Keratinocyte (primary cell): ENCODE measurements at places on chromosomes 12 and 14.

DNA sequence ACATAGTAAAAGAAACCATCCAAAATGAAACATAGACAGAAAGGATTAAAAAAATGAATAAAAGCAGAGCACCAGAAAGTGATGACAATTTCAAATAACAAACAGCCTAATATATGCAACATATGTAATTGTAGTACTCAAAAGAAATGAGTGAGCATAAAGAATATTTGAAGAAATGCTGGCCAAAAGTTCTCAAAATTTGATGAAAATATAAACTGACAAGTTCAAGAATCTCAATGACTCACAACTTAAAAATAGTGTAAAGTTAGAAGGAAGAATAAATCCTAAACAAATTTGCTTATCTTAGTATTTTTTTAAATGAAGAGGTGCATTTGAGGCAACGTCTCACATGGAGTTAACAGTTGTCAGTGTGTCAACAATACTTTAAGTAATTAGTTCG lies 498.9 kb downstream of the SLC6A15 start:
- H3K4me1 ChIP-seq = no peaks in the 10 kb centered on the region
- H3K36me3 ChIP-seq = no peaks in the 10 kb centered on the region
- no peaks in the 10 kb centered on the region for H3K27me3 ChIP-seq
- no peak overlapping the region for H3K4me3 ChIP-seq
- H3K27ac ChIP-seq = no peak overlapping the region

GRCh38 chr12:124842073-124842749 lies 21.5 kb downstream of the SCARB1 start:
- DNase-seq = no peak
- no peaks in the 10 kb centered on the region for H3K27me3 ChIP-seq
- H3K27ac ChIP-seq = no peak overlapping the region
- H3K4me1 ChIP-seq = peaks cover 11% of the 10 kb centered on the region
- H3K4me3 ChIP-seq = no peak overlapping the region

DNA sequence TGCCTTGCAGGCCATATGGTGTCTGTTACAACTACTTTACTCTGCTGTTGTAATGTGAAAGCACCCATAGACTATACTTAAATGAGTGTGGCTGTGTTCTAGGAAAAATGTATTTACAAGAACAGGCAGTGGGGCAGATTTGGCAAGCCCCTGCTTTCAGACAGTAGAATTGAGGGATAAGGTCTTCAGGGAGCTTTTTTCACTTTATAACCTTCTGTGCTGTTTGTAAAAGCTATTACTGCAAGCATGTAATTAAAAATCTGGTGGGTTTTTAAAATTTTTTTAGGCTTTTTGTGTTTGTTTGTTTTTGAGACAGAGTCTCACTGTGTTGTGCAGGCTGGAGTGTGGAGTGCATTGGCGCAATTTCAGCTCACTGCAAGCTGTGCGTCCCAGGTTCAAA lies 73.9 kb downstream of the VEZT start:
- no peaks in the 10 kb centered on the region for H3K4me1 ChIP-seq
- DNase-seq = no peak
- H3K27ac ChIP-seq = no peak overlapping the region
- H3K27me3 ChIP-seq = no peaks in the 10 kb centered on the region

DNA sequence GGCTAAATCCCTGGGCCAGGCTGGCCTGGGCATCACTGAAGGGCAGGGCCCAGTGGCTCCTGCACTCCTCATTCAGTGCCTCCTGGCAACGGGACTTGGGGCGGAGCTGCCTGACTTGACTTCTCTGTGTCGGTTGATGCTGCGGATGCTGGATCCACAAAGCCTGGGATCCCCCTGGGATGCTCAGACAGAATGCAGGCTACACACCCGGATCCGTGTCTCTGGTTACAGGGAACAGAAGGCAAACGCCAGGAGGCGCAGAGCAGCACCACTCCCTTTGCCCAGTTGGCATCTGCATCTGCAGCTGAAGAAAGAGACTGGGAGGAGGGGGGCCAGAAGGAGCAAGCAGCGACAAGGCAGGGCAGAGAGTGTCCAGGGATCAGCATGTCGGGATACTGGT lies 154.5 kb upstream of the FKBP4 start:
- peaks cover 4% of the 10 kb centered on the region for H3K4me1 ChIP-seq
- no peaks in the 10 kb centered on the region for H3K36me3 ChIP-seq
- no peak for DNase-seq
- no peak overlapping the region for H3K4me3 ChIP-seq
- peaks cover 7% of the 10 kb centered on the region for H3K27me3 ChIP-seq
- H3K27ac ChIP-seq = no peak overlapping the region

DNA sequence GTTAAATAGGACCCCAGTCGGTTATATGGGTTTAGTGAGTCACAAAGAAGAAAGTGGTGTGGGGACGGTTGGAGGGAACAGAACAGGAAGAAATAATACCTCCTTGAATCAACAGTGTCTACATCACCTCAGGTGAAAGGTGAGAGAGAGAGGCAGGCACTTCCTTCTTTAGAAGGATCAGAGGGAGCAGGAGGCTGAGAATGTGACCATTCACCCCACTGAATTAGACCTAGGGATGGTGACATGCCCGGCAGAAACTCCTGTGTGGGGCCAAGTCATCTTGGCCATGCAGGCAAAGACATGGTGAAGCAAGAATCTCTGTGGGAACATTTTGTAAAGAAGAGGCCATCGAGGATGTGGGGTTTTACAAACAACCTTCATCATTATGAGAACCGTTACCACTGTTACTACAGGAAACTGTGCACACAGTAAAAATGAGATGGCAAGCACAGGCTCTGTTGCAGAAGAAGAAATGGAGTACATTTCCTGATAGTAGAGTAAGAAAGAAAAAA lies 1196.9 kb downstream of the VRK1 start:
- H3K36me3 ChIP-seq = no peaks in the 10 kb centered on the region
- DNase-seq = no peak
- H3K4me1 ChIP-seq = no peaks in the 10 kb centered on the region
- H3K27ac ChIP-seq = no peak overlapping the region
- H3K27me3 ChIP-seq = no peaks in the 10 kb centered on the region
- H3K4me3 ChIP-seq = no peak overlapping the region

DNA sequence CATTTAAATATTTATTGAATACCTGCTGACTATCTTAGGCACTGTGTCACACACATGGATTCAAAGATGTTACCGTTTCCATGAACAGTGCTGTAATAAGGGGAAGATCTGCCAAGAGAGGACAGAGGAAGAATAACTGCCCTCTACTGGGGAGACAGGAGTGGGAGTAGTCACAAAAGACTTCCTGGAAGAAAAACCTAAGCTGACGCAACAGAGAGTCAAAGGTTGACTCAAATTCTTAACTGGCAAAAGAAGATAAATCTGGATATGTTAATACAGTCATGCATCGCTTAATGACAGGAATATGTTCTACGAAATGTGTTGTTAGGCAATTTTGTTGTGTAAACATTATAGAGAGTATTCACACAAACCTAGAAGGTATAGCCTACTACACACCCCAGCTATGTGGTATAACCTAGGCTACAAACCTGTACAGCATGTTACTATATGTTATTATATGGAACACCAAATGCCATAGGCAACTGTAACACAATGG lies 51.5 kb downstream of the DCAF5 start:
- H3K4me1 ChIP-seq = peaks cover 17% of the 10 kb centered on the region
- peak overlapping the region; percentile 59 for H3K27ac ChIP-seq
- no peak overlapping the region for H3K4me3 ChIP-seq
- no peaks in the 10 kb centered on the region for H3K36me3 ChIP-seq

- DNase-seq = no peak
- H3K27me3 ChIP-seq = no peaks in the 10 kb centered on the region
- peak overlapping the region; percentile 65 for H3K27ac ChIP-seq
- H3K4me1 ChIP-seq = peaks cover 49% of the 10 kb centered on the region
Observed at GRCh38 chr14:71004481-71004880, 97.2 kb downstream of the PCNX1 start.

GRCh38 chr14:104930526-104931303 lies 6.0 kb downstream of the PLD4 start:
- no peak for DNase-seq
- no peaks in the 10 kb centered on the region for H3K36me3 ChIP-seq
- no peak overlapping the region for H3K4me3 ChIP-seq
- peaks cover 24% of the 10 kb centered on the region for H3K27me3 ChIP-seq

GRCh38 chr12:44816446-44817017 lies 59.6 kb downstream of the NELL2 start:
- H3K4me1 ChIP-seq = no peaks in the 10 kb centered on the region
- no peak overlapping the region for H3K4me3 ChIP-seq
- H3K27me3 ChIP-seq = no peaks in the 10 kb centered on the region
- no peak for DNase-seq

DNA sequence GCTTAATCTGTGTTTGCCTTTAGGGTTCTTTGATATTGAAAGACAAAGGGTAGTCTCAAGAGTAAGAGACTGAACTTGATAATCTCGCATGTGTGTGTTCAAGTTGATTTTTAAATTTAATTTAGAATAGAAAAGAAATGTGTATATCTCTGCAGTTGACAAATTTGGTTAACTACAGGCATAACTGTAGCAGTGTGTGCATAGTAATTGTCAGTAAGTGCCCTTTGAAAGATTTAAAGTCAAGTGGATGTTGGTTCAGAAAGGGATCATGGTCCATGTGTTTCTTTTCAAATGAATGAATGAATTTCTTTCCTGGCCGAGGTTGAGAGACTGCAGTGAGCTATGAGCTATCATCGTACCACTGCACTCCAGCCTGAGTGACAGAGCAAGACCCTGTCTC lies 49.9 kb upstream of the DYRK2 start:
- H3K4me1 ChIP-seq = peaks cover 4% of the 10 kb centered on the region
- H3K4me3 ChIP-seq = no peak overlapping the region
- H3K27me3 ChIP-seq = no peaks in the 10 kb centered on the region
- H3K36me3 ChIP-seq = no peaks in the 10 kb centered on the region
- no peak for DNase-seq
- no peak overlapping the region for H3K27ac ChIP-seq

GRCh38 chr12:46386877-46387629 lies 14.5 kb upstream of the SLC38A2 start:
- H3K4me3 ChIP-seq = peak overlapping the region; percentile 67
- H3K27me3 ChIP-seq = no peaks in the 10 kb centered on the region
- H3K4me1 ChIP-seq = peaks cover 83% of the 10 kb centered on the region
- H3K36me3 ChIP-seq = peaks cover 3% of the 10 kb centered on the region

DNA sequence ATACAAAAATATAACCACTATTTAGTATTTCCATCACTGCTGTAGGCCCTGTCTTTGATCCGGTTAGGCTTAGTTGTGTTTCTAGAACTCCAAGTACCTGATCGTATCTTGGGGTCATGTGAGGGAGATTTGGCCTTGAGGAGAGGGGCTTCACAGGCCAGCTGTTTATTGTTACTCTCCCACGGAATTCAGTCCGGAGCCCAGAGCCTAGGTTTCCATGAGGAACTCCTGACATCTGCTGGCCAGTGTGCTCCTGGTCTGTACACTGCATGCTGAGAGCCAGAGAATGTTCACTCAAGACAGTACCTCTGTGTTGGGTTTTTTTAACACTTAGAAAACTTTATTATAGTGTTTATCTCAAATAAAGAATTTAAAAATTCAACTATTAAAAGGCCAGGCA lies 341.0 kb upstream of the TMEM132C start:
- DNase-seq = no peak
- no peaks in the 10 kb centered on the region for H3K4me1 ChIP-seq
- H3K4me3 ChIP-seq = no peak overlapping the region
- no peaks in the 10 kb centered on the region for H3K36me3 ChIP-seq
